ENCODE measurements at places on chromosomes 7 and 10. TPM values are rescaled to one million over a fixed set of nuclear protein-coding genes. Genes with fewer than 3 reads are reported as not detected.

Gene UCMA
- not detected for total RNA-seq

Gene TEX47
- 0.24 TPM for total RNA-seq

Gene GOLGA7B
- 0.54 TPM for total RNA-seq

Gene CYP3A7
- not detected for total RNA-seq

Gene CYP2C18
- not detected for total RNA-seq

Gene NUTM2E
- total RNA-seq, result not detected

Gene PPP1R3A
- 74.8 TPM for total RNA-seq

Gene CTAGE15
- total RNA-seq, result not detected

Measured in cardiac septum (tissue), 1 donor.